NCI-H446 (cell line): ENCODE measurements at places on chromosomes 12 and 14.
A peak's percentile ranks its signal among the peaks of the same experiment; 100 is the strongest.

DNA sequence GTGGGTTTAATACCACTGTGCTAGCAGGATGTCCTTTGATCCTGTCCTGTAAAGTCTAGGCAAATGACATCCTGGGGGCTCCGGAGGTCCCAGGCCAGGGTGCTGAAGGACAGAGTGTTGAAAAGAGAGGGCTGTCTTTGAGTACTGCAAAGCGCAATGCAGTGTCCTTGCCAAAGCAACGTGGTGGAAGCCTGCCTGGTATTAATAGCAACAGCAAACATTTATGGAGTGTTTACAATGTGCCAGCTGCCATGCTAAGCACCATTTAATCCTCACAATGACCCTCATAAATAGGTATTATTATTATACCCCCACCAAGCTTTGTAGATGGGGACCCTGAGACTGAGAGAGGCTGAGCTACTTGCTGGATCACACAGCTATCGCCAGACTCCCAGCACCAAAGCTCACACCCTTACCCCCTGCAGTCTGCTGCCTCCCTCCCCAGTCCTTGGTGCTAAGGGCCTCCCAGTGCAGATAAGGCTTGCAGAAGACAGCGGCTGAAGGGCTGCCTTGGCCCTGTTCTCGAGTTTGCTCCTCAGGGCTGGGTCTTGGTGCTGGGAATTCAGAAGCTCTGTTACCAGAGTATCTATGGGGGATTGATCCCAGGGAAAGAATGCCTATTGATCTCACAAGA, 427.7 kb downstream of the FUT8 start:
- peak; percentile 39 for DNase-seq

DNA sequence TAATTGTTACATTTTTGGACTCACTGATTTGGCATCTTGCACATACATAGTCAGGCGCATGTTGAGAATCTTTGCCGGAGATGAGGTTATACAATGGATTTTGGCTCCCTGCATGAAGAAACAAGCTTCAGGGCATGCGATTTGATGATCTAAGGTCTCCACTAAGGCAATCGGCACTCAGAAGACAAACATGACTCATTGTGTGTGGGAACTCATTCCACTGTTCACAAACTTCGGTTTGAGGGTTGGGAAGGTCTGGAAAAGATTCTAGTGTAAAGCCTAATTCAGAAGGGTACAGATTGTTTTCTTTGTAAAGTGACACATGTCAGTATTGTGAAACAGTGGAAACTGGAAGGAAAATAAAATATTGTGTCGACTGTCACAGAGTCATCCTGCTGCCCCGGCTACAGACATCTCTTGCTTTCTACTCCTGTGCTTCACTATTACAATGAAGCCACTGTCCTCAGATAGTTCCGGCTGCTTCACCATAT, 192.6 kb upstream of the HMGA2 start:
- DNase-seq, result no peak

- no peak for DNase-seq
Observed at GRCh38 chr12:130157998-130158753, 4.1 kb upstream of the FZD10 start.

DNA sequence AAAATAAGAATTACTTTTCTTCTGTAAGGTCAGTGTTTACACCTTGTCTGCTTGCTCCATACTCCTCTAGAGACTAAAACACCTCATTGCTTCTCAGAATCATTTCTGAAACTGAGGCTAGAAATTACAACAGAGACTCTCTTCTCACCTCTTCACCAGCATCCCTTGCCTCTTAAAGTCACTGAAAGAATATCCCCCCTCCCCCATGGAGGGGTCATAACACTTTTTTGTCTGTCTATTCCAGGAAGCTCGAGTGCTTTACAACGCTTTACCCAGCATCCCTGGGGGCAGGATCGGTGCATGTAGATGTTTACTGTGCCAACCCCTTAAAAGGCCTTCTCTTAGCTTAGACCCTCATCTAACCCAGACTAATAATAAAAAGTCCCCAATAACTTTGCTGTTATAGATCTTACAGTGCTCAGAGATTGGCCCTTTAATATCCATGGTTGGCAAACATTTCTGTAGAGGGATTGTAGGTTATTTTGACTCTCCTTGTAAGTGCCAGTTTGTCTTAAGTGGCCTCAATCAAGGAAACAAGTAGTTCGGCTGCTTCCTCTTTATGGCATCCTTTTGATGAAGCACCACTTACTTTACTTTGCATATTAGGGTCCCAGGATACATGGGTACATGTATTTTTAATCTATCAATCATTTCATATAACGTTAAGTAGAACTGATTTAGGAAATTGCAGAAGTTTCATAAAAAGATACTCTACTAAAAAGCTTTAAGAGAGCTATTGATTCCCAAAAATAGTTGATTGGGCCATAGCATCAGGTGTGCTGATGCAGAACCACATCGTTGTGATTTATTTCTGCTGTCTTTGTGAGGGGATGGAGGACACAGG, 29.3 kb downstream of the PRKCH start:
- DNase-seq, result no peak

DNA sequence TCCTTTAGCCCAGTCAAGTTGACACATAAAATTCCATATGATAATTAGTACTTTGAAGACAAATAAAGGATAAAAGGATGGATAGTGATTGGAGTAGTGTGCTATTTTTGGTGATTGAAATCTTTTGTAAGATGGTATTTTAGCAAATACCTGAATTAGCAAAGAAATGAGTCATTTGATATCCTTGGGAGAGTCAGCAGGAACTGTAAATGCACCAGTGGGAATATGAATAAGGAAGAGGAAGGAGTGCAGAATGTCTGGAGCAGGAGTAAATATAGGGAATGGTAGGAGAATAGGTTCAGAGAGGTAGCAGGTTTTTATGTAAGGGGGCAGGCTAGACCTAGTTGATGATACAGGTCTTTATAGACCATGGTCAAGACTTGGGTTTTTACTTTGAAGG, 75.0 kb downstream of the TRMT5 start:
- DNase-seq, result no peak

GRCh38 chr12:127582074-127582473, 684.9 kb upstream of the TMEM132C start:
- no peak for DNase-seq

GRCh38 chr12:64824500-64825142, at the start of gene TBC1D30:
Gene TBC1D30, plus strand, starts transcription at chr12:64824647. Its CDS starts 233 bp downstream, at chr12:64824880.
- DNase-seq, result peak; percentile 81

- no peak for DNase-seq
Observed at GRCh38 chr12:105983622-105984320, 155.0 kb downstream of the NUAK1 start.

DNA sequence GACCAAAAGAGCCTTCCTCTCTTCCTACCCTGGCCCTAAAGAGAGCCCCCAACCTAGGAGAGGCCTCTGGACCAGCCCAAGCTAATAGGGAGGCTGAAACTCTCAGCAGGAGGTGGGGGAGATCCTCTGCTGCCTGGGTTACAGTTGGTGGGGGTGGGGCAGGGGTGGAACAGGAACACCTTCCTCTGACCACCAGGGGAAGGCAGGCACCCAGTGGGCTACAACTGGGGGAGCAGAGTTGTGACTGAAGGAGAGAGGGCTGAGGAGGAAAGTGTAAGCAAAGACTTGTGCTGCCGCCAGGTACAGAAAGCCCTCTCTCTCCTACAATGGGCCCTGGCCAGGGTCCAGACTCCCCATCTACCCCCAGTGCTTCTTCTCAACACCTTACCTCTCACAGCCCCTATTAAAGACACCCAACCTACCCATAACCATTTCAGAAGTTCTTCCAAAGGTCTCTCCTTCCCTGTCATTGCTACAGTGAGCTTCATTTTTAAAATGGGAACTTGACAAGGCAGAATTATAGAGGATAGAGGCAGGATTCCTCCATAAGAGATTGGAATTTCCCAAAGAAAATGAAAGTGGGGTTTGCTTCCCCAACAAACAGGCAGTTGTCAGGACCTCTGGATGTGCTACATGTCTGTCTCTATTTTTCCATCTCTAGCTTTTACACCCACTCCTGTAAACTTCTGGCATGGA, 1.4 kb downstream of the MYO1A start:
- no peak for DNase-seq

GRCh38 chr14:77980475-77981321, 180.8 kb downstream of the ADCK1 start:
- no peak for DNase-seq

DNA sequence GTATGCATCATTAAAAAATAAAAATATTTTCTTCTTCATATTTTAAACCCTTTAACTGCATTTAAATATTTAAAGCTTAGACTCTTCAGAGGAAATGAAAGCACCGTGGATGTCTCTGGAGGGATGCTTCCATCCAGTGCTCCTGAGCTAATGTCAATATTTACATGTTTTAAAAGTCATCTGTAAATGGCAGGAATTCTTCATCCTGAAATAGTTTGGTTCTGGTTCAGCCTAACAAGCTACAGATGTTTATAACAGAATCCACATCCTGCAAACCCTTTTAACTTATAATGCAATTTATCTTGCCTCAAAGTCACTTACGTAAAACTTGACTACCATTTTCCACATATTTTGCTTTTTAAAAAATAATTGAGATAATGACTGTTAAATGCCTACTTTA, 1207.3 kb downstream of the SLC16A7 start:
- DNase-seq, result no peak

DNA sequence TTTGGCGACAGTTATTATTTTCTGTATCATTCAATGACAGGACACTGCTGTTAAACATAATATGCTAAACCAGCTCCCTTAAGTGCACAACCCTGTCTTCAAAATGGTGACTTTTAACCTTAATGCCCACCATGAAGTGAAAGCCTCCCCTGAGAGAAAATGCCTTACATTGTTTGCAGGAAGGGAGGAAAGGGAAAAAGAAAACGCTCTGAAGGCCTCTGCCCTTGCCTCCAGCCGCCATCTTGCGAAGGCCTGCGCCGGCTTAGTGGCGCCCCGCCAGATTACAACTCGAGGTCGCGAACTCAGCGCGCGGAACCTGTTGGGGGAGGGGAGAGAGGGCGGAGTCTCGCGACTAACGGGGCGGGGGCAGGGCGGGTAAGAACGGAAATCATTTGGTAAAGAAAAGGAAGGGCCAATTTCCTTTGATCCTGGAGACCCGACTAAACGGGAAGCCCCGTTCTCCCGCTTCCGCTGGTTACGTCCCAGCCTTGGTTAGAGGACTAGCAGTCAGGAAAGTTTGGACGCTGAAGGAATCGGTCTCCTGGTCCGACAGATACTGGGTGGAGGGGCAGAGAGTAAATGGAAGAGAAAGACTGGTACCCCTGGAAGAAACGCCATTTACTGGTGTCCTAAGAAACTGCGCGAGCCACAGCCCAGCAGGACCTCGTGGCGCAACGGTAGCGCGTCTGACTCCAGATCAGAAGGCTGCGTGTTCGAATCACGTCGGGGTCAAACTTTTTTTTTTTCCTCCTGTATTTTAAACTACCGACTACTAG, 11.6 kb upstream of the TMPO start:
- peak; percentile 95 for DNase-seq

GRCh38 chr12:3973973-3974644, 100.9 kb upstream of the PARP11 start:
- no peak for DNase-seq

DNA sequence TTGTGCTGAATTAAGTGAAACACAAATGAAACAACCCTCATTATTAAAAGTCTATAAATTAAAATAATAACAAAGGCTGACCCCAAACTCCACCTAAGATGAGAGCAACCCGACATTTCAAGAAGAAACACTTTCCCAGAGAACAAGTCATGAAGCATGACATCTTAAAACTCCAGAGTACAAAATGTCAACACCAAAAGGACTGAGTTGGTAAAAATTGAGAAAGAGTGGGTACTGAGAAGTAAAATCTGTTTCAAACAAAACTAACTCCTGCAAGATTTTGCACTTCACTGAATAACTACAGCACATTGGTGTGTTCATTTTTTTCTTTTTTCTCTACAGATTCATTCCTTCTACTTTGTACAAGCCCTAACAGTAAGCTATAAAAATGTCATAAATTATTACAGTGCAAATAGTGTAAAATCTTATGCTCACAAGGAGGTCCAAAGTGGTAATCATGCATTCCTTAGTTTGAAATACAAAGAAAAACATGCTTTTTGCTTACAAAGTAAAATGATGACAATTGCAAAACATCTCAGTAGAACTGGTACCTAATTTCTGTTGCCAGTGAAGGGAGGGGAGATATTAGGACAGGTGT, 31.8 kb downstream of the SLC35F4 start:
- DNase-seq, result no peak

DNA sequence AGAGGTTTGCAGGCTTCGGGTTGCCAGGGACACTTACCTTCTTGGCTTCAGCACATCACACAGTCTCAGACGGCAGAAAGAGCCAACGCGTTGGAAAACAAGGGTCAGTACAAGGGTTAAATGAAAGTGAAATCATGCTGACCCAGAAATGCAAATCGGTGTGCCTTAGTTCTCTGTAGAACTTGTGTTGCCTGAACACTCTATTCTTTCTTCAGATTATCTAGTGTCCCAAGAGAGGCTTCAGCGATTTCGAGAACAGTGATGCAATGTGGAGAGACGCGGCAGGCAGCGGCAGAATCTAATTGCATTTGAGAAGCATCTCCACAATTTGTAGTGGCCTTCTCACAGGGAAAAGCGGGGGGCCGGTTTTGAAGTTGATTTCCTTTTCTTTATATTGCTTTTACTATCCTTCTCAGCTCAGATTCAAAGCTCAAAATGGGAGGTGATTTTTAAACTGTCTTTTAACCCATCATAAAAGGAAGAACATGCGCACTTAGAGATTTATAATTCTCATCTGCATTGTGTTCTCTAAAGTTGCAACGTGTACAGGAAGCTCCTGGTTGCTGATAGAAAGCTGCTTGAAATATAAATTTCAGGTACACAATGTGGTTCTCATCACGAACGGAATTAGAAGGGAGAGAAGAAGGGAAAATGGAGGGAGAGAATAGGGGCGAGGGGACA, 67.8 kb upstream of the EGLN3 start:
- DNase-seq, result no peak

DNA sequence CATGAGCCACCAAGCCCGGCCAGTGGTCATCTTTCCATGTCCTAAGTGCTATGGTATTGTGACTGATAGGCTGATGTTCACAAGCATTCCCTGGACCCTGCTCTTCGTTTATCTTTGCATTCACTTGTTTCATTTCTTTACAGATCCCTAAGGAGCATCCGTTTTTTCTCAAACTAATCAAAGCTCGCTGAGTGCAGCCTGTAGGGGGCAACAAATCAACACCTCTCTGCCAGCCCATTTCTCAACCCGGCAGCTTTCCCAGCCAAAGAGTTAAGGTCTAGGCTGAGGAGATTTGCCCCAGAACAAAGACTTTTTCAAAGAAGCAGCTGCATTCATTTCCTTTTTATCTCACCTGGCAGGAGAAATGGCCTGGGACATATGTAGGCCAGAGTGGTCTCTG, 12.1 kb downstream of the SIRT4 start:
- DNase-seq, result peak; percentile 13

- no peak for DNase-seq
Observed at GRCh38 chr12:102016472-102016871, 45.3 kb downstream of the WASHC3 start.

DNA sequence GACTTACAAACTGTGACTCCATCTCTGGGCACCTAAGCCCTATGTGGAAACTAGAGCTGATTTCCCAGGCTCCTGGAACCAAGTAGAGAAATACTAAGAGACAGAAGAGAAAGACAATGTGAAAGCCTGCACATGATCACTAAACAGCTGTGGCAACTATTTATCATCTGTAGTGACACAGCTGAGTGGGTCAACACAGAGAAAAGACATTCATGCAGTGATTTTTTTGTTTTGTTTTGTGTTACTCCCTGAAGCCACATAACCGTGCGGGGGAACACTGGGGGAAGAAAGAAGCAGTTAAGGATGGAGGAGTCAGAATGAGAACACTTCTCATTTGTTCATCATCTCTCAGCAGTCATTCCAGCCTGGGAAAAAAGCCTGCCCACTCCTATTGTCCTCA, 1.5 kb downstream of the PRR4 start:
- no peak for DNase-seq
